ENCODE measurements at places on chromosomes 12 and 14. TPM values are rescaled to one million over a fixed set of nuclear protein-coding genes. Genes with fewer than 3 reads are reported as not detected.

The ST8SIA1 gene
- not detected for total RNA-seq

The ACRBP gene
- total RNA-seq: 0.37 TPM

The SPRYD4 gene
- total RNA-seq: 1.8 TPM

The PTGDR gene
- total RNA-seq: not detected

The TULP3 gene
- total RNA-seq: 20.3 TPM

The DBX2 gene
- not detected for total RNA-seq

The PPFIA2 gene
- 0.55 TPM for total RNA-seq

The CLEC6A gene
- total RNA-seq: not detected

The MGP gene
- not detected for total RNA-seq

The RNASE1 gene
- total RNA-seq: not detected

The KRT75 gene
- total RNA-seq: 0.19 TPM

The ANP32D gene
- not detected for total RNA-seq

The SYNE3 gene
- total RNA-seq: 0.18 TPM

The ACSS3 gene
- total RNA-seq: not detected

The EFS gene
- not detected for total RNA-seq

The HPD gene
- total RNA-seq: 1.1 TPM

The GDF11 gene
- total RNA-seq: 4.1 TPM

The CMTM5 gene
- total RNA-seq: not detected

The SIX1 gene
- total RNA-seq: 10.1 TPM

The IL31 gene
- total RNA-seq: not detected

Data from A549 treated with RU486 at 1 μM for 4 hours (cell line).